Activated effector memory CD4-positive, alpha-beta T cell treated with anti-CD3 and anti-CD28 coated beads, Interleukin-2, amount 50 U/mL, for 16 hours (primary cell): ENCODE measurements at places on chromosomes 1 and 21.
A peak's percentile ranks its signal among the peaks of the same experiment; 100 is the strongest.

DNA sequence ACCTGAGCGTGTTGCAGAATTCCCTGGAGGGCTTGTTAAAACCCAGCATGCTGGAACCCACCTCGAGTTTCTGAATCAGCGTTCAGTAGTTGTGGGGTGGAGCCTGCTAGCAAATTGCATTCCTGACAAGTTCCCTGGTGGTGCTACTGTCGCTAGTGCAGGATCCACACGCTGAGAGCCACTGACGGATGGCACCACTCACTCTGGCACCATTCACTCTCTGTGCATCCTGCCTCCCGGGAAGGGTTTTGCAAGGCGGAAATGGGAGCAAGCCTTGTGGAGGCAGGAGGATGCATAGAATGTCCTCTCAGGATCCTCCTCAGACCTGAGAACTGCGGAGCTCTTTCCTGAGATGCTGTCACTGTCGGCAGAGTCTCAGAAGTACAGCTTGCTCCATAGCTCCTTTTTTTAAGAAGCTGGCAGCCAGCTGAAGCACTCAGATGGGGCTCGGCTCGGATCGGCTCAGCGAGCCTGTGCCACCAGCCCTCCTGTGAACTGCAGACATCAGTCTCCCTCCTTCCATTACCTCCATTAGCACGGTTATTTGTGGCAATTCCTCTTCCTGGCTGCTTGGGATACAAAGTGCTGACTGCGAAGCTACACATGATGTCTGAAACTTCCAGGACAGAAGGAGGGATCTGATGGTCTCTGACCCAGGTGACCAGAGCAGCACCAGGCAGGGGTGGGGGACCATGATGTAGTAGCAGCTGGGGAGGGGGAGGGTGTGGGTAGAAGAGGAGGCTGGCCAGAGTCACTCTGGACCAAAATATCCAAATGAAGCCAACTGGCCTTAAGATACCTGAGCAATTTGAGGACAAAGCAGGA is 89.6 kb downstream of the C1orf94 start:
- DNase-seq = no peak

GRCh38 chr1:22210176-22210575 is 67.3 kb upstream of the WNT4 start:
- peak; percentile 17 for DNase-seq

GRCh38 chr1:185720633-185721272 is 13.4 kb upstream of the HMCN1 start:
- no peak for DNase-seq

- no peak for DNase-seq
These were observed 8.9 kb upstream of the DYRK1A start for GRCh38 chr21:37357691-37358090.

DNA sequence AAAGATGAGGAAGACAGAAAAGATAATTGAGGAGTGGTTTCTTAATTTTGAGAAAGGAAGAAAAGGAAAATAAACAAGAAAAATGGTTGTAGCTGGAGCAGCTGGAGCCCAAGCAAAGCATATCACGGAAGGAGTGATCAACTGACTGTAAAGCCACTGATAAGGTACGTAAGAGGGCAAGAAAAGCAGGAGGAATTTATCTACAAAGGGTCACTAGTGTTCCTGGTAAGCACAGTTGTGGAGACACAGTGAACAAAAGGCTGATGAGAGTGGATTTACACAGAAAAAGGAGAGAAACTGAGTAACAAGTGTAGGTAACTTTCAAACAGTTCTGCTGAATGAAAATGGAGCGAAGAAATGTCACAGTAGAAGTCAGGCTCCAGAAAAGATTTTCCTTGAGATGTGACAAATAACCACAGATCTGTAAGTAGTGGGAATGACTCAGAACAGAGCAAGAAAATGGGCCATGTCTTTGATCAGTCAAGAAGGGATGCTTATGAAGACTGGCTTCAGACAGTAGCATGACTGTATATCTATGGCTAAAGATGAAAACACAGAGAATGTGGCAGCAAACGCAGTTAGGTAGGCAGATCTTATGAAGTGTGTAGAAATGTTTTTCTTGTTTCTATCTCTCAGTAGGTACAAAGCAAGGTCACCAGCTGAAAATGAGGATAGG is 45.6 kb upstream of the RBM34 start:
- DNase-seq = no peak

DNA sequence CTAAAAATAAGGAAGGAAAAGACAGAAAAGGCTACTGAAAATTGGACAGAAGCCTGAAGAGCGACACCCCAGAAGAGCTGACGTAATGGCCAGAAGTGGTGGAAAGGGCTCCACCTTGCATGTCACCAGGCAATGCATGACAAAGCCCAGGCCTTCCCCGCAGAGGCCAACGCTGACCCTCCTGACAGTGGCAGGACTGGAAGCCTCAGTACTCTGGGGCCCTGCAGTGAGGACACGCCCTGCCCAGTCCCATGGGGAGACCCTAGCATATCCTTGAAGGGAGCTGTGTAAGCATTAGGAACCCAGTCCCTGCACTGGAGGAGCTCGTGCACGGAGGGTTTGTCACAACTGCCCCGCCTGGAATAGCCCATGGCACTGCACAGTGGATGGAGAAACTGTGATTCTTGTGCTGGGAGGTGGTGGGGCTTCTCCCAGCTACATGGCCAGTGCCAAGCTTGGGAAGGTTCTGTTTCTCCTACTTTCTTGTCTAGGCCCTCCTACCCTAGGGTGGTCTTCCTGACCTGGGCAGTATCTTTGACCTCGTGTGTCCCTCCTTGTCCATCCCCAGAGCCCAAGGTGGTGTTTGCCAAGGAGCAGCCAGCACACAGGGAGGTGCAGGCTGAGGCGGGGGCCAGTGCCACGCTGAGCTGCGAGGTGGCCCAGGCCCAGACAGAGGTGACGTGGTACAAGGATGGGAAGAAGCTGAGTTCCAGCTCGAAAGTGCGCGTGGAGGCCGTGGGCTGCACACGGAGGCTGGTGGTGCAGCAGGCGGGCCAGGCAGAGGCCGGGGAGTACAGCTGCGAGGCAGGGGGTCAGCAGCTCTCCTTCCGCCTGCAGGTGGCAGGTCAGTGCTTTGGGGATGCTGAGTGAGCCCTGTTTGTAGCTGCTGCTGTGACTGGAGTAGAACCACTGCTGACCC is 60.4 kb downstream of the OBSCN start:
- no peak for DNase-seq

- peak; percentile 89 for DNase-seq
These were observed 2.6 kb downstream of the PRDM2 start for GRCh38 chr1:13702425-13703127.

DNA sequence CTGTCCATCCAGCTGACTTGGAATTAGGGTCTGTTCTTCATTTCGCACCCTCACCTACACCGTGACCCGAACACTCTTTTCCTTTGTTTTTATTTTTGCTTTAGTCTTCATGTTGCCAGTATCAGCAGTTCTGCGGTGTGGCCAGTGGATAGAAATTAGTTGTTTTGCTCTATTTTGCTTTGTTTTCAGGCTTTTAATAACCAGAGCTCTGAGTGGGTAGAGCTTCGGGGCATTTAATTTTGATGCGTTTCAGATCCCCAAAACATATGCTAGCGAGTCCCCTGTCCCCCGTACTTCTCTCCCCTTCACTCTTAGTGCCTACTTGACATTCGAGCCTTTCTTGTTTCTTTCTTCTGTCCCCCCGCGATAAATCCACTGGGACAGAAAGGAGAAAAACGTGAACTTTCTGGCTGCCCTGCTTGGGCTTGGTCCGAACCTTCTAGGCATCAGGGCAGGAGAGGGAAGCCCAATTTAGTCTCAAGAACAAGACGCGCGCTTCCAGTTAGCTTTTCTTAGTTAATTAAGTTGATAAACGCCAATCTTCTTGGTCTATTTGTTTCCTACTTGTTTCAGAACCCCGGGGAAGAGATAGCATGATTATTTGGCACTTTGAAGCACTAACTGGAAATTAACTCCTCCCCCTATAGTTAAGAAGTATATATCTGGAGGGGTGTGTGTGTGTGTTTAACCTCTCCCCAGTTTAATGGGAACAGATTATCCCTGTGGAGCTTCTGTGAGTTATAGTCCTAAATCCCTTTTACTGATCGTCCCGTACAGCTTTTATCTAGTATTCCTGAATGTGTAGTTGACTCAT is 839 bp downstream of the SWT1 start:
- DNase-seq = no peak

DNA sequence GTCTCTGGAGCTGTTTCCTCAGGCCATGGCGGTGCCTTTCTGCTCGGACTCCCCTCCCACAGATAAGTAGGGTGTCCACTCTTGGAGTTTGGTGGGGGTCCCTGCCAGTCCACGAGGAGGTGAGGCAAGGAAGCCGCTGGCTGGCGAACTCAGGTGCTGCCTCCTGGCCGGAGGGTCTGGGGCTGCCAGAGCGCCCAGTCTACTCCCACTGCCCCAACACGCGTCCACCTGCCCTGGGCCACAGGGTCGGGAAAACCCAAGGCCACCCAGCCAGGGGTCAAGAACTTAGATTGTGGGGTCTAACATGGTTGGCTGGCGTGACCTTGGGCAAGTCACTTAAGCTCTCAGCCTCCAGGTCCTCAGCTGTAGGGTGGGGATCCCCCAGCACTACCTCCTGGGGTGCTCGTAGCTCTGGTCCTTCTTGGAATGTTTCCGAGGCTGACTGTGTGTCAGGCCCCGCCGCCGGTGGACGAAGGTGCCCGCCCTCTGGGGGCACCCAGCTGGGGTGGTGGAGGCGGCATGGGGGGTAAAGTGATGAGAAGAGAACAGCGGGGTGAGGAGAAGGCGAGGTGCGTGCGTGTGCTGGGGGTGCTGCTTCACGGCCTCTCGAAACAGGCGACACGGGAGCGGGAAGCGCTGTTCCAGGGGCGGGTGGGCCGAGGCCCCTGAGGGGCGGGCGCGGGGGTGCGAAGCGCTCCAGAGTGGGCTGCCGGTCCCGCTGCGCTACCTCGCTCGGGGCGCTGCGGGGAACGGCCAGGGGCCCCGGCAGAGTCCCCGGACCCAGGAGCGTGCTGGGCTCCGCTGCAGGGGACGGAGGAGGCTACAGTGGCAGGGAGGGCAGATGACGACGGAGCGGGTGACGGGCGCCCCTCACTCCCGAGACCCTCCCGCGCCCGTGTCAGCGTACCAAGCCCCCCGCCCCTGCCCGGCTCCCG is 1.2 kb downstream of the SH2D5 start:
- peak; percentile 66 for DNase-seq

- DNase-seq = no peak
These were observed 41.2 kb upstream of the CYYR1 start for GRCh38 chr21:26614251-26614650.

- no peak for DNase-seq
These were observed 65.7 kb upstream of the SYT6 start for GRCh38 chr1:114219172-114219868.

GRCh38 chr1:159132271-159132881 is 39.0 kb upstream of the CADM3 start:
- DNase-seq = peak; percentile 89

- no peak for DNase-seq
These were observed 131.3 kb downstream of the ZP4 start for GRCh38 chr1:237759377-237759776.

- no peak for DNase-seq
These were observed 42.9 kb upstream of the MPZL1 start for GRCh38 chr1:167678838-167679237.

DNA sequence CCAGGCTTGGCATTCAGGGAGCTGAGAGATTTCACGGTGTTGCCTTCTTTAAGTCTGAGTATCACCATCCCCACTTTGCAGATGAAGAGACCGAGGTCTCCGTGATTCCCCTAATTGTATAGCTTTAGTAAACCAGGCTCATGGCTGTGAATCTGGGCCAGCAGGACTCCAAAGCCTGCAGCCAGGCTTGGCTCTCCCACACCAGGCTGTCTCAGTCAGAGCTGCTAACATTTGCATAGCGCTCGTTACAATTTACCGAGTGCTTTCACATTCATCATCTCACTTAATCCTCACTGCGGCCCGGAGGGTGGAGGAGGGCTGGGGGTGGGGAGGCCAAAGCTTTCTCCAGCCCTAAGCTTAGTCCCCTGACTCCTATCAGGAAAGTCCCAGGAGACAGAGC is 11.7 kb downstream of the C1orf94 start:
- DNase-seq = no peak

GRCh38 chr21:17903029-17903806 is 84.1 kb upstream of the C21orf91 start:
- no peak for DNase-seq

DNA sequence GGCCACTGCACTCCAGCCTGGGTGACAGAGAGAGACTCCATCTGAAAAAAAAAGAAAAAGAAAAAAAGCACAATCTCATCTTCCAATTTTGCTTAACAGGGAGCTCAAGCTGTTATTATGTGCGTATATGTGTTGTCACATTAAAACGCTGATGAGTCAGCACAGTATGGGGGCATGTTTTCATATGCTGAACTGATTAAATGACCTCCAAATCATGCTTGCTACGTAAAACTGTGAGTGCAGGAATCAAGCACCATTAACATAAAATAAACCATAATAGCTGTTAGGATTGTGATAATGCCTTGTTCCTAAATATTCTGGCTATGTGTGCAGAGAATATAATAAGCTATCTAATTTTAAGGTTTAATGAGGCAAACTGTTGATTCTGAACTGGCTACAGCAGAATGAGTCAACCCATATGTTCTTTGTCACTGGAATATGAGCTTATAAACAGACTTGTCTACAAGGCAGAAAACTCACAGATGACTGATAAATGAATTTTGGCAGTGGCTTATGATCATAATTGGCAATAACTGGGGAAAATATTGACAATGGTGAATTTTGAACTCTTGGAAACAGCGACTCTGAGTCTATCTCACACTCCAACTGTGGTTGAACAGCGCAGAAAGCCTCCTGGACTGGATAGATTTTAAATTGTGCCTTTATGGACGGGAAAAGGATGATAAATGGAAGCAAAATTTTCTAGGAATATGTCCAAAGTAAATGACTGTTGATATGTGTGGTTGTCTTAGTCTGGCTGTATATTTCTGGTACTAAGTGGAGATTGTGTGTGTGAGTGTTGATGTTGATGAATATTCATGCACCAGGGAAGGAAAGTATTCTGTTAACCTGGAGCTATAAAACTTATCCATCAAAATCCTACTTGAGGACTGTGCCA is 75.5 kb downstream of the VCAM1 start:
- DNase-seq = no peak

- no peak for DNase-seq
These were observed 16.0 kb downstream of the VANGL2 start for GRCh38 chr1:160416369-160416768.

GRCh38 chr1:90778486-90778885 is 61.4 kb upstream of the BARHL2 start:
- DNase-seq = no peak

DNA sequence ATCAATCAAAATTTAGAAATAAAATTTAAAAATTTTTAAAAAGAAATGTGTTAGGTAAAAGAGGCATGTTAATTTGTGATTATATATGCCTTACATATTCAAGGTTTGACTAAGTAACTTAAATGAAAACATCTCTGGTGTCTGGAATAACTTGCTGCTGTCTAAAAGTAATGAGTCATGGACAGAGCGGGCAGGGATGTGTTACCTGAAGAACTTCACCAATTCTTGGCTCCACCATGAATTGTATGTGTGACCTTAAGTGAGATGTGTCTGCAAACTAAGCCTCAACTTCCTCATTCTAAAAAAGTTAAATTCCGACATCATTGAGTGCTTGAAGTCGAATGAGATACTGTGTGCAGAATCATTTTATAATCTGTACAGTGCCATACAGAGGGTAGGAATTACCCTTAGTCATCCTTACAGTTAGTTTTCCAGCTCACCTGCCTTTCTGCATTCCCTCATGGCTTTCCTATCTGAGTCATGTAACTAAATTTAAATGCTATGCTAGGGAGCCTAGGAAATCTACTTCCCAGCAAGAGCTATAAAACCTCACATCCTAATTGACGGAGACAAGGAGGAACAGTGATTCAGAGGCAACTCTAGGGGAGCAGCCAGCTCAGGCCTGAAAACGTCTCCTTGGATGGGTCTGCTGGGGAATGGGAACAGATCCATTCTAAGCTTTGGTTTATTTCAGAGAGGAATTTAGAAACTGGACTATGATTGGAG is 100.7 kb upstream of the TSPAN2 start:
- DNase-seq = no peak
